ENCODE measurements at places on chromosomes 5 and 9.

DNA sequence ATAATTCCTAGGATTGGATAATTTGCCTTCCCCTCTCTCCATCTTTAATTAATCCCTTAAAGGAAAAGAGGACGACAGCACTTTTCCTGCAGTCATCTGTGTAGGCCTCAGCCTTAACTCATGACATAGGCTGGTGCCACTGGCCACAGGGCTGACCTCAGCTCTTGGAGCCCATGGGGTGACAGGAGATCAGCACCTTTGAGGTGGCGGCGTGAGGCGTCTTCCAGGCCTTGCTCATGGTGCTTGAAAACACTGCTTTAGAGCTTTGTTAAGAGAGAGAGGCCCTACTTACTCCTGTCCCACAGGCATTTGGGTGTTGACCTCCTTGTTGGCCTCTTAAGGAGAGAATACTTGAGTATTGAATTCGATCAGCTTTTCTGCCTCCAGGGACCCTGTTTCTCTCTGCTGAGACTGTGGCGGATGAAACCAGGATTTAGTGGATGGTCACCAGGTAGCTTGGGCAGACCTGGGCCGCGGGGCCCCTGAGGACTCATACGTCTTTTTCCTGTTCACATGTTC lies 23.4 kb downstream of the TENT4A start:
- no peak for DNase-seq

DNA sequence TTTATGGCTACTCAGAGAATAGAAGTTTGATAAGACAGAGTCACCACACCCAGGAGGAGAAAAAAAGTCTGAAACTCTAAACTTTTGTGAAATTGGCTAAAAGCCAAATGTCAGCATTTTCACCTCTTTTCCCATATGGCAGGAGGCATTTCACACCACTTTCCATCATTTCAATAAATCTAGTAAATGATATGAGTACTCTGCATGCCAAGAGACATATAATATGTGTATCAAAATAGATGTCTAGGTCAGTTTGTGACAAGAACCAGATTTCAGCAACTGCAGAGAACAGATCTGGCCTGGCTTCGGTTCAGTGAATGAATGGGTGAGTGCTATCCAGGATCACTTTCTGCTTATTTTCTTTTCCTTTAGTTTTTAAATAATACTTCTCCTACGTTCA lies 470.8 kb downstream of the ENC1 start:
- DNase-seq = no peak

GRCh38 chr9:125649826-125650225 lies 57.2 kb downstream of the MAPKAP1 start:
- DNase-seq = no peak

DNA sequence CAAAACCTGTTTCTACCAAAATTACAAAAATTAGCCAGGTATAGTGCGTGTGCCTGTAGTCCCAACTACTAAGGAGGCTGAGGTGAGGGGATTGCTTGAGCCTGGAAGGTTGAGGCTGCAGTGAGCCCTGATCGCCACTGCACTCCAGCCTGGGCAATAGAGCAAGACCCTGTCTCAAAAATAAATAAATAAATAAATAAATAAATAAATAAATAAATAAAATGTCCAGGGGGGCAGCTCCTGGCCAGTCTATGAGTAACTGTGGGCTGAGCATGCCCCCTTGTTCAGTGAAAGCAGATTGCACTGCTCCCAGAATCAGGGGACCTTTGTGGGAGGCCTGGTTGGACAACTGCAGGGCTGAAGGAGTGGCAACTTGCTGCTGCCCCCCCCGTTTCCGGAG lies 62.7 kb downstream of the PDE6A start:
- no peak for DNase-seq

GRCh38 chr9:106704056-106704615 lies 158.8 kb upstream of the ZNF462 start:
- DNase-seq = no peak

DNA sequence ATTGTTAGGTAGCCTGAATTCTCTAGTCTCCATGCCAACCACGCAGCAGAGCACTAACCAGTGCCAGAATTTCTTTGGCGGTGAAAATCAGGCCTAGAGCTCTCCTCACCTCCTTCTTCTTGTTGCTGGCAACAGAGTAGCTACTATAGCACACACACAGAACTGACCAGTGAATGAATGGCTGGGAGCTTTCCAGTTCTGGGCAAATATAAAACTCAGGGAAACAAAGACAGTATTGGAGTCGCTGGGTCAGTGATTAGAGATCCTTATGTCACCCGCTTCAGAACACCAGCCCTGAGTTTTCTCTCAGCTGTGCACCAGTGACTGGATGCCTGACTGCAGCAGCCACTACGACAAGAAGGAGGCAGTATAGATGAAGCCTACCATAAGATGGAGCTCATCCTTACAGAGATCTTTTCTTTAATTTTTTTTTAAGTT lies 26.9 kb upstream of the FEM1C start:
- no peak for DNase-seq

GRCh38 chr5:142346706-142347105 lies 21.9 kb upstream of the SPRY4 start:
- DNase-seq = no peak

- DNase-seq = no peak
Measured at GRCh38 chr5:162325143-162325727, 257.7 kb downstream of the GABRG2 start.

GRCh38 chr5:130112246-130112645 lies 208.0 kb downstream of the CHSY3 start:
- DNase-seq = no peak

DNA sequence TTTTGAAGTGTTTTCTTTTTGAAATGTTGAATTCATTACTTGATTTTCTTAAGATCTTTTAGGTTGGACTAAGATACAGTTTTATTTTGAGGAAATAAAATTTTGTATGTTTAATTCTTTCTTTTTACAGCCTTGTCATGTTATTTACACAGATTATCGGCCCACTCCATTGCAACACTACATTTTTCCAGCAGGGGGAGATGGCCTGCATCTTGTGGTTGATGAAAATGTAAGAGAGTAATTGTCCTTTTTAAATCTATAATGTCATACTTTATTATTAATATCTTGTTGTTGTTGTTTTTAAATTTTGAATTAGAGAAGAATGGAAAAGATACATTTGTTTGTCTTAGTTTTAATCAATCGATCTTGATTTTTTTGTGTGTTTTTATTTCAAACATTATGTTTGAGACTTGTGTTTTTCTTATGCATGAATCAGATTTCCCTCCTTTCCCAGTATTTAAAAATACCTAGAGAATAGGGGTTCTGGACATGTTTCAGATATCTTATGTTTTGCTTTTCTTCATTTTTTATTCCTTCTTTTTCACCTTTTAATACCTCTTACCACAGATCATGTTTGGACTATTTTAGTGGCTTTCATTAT lies 36.7 kb downstream of the MTREX start:
- peak; percentile 40 for DNase-seq

DNA sequence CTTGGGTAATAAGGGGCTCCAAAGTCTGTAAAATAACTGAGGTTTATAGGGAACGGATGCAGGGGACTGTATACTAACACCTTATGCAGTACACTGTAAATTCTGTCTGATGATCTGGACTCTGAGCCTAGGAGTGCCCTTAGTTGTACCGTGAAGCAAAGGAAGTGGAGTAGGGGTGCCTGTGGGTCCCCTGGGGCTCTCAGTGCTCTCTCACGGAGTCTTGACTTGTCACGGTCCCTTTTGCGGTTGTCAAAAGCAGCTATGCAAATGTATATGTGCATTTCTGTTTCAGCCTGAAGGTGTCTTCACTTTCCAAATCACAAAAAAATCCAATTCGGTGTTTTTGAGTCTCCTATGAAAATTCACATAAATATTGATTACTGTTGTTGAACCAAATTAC lies 17.8 kb downstream of the DMRT1 start:
- DNase-seq = no peak

DNA sequence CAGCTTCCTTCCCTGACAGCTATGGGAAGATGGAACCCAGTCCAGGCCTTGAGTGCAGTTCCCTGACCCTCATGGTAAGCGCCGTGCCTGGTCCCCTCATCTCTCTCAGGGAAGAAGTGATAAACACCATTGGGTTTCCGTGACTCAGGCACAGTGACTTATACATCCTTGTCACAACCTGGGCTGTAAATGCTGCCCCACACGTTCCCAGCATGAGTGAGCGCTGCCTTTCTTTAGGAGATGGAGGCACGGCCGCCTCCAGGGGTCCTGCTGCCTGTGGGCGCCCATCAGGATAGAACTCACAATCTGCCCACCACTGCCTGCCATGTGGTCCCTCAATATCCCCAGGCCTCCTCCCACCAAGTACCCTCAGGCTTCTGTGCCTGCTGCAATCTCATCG lies 8.3 kb upstream of the NKD2 start:
- DNase-seq = no peak

- DNase-seq = no peak
Measured at GRCh38 chr5:2249442-2249841, 366.7 kb upstream of the IRX4 start.

GRCh38 chr9:111298731-111299598 lies 31.1 kb downstream of the OR2K2 start:
- no peak for DNase-seq

DNA sequence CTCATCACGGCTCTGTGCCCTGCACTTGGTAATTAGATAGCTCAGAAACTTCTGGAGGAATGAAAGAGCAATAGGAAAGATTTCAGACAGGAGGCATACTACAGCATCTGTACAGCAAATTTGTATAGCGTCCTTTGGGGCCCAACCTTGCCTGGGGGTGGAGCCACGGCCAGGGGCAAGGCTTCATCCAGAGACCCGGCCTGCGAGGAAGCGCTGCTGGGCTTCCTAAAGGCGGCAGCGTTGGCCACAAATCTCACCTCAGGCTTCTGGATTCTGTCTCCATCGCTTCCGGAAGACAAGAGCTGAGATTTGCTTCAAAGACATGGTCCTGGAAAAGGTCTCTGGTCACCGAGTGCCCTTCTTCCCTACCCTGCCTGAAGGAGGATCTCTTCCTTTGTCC lies 12.2 kb upstream of the SPATA31D1 start:
- no peak for DNase-seq

GRCh38 chr5:59814537-59814872 lies 79.0 kb downstream of the PDE4D start:
- DNase-seq = no peak

DNA sequence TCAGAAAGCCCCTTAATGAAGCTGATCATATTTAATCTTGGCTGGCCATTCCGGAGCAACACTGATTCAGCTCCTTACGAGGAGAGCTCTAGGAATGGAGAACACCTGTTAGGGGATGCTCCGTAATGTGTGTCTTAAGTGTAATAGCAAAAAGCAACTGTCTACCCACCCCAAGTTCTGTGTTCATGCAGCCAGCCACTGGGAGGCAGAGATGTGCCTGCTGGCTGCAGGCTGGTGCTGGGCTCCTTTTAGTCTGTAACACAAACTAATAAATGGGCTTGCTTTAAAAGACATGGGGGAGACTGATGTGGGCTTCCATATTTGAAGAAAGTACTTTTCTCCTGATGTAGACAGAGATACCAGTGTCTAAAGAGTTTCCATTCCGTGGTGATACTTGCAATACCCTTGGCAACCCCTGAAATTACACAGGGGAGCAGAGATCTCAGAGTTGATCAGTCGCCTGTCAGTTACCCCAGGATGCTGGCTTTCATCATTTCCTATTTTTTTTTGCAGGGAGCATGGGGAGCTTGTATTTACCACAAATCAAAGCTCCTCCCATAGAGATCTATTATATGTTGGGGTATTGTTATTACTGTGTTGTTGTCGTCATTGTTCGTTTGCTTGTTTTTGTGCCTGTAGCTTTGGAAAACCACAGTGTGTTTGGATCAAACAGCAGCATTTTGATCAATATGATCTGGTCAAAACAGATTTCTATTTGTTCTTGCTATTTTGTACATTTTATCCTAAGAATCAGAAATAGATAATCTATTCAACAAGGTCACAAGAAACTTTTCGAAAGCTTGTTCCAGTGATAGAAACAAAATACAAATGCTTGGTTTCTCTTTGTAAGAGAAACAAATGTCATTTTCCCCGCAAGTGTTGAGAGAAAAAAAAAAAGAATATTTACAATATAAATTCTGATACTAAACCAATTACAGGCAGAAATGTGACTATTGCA lies 65.8 kb downstream of the MTX3 start:
- no peak for DNase-seq

DNA sequence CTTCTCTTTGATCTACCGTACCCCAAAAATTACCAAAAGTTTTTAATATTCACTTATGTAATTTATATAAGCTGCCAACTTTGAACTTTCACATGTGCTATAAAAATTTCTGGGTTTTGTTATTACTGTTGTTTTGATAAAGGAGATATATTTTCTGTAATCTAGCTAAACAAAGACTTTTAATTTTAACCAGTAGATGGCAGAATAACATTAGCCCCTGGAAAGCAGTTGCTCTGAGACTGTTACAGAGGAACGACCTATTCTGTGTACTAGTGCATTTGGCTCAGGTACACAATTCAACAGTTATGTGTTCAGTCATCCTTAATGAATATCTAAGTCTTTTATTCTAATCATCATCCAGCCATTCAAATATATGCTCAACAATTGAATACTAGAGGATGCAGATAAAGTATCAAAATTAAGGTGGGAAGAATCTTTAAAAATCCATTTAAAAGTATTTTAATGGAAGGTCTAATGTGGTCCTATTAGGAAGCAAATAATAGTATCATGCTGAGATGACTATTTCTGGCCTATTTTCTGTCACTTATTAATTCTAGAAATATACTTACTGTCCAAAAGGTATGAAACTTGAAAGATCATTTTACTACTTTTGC lies 8.6 kb downstream of the KLHL9 start:
- no peak for DNase-seq

GRCh38 chr9:4837261-4838188 lies 44.8 kb downstream of the RCL1 start:
- no peak for DNase-seq

- DNase-seq = no peak
Measured at GRCh38 chr5:159451197-159452052, 121.1 kb upstream of the IL12B start.

DNA sequence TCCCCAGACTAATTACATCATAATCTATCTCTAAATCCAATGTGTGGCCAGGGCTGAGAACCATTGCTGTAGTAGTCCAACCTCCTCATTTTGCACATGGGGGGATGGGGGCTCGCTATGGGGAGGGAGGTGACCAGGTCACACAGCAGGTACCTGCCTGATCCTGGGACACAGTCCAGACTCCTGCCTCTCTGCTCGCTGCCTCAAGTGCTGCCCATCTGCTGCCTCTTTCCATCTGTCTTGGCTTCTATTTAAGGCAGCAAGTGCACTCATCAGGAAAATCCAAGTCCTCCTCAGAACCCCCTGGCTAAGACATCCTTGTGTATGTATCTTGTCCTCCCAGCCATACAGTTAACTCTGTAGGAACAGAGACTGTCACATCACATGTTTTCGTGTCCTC lies 57.7 kb upstream of the FRRS1L start:
- no peak for DNase-seq

DNA sequence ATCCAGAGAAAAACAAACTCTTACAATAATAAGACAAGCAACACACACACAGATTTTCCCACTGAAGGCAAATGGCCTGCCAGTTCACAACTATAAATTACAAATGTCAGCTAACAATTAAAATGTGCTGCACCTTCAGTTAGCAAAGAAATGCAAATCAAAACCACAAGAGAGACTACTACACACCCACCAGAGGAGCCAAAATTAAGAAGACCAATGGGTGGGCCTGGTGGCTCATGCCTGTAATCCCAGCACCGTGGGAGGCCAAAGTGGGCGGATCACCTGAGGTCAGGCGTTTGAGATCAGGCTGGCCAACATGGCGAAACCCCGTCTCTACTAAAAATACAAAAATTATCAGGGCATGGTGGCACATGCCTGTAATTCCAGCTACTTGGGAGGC lies 15.1 kb upstream of the IPPK start:
- DNase-seq = no peak
